ENCODE measurements at places on chromosomes 12 and 14.

GRCh38 chr12:105948331-105948730 lies 190.4 kb downstream of the NUAK1 start:
- DNase-seq = no peak

- DNase-seq = no peak
These were observed 1.2 kb downstream of the SCNN1A start for GRCh38 chr12:6374028-6374785.

GRCh38 chr12:29376118-29376517 lies 4.9 kb downstream of the ERGIC2 start:
- no peak for DNase-seq

- no peak for DNase-seq
These were observed 155.3 kb upstream of the FSCB start for GRCh38 chr14:44662250-44662891.

GRCh38 chr12:51371295-51371953 lies 19.8 kb downstream of the GALNT6 start:
- peak; percentile 95 for DNase-seq

- DNase-seq = no peak
These were observed 163.1 kb downstream of the EMP1 start for GRCh38 chr12:13359636-13360035.

GRCh38 chr12:3752741-3753486 lies at the start of gene CRACR2A:
CRACR2A (minus strand) TSS chr12:3753109; CDS start chr12:3696999, 56,110 bp downstream.
- peak; percentile 38 for DNase-seq

GRCh38 chr14:102220031-102220430 lies 80.3 kb downstream of the WDR20 start:
- no peak for DNase-seq

Measured in HS-5 (cell line).